Aorta (tissue), 5 donors: ENCODE measurements at places on chromosomes 2 and 18. TPM values are rescaled to one million over a fixed set of nuclear protein-coding genes. Genes with fewer than 3 reads are reported as not detected.

- H3K36me3 ChIP-seq, result no peaks in the 10 kb centered on the region
- no peaks in the 10 kb centered on the region for H3K4me1 ChIP-seq
- no peak overlapping the region for H3K4me3 ChIP-seq
- no peak overlapping the region for H3K27ac ChIP-seq
- no peaks in the 10 kb centered on the region for H3K27me3 ChIP-seq
Measured at GRCh38 chr2:179170901-179171300, 93.7 kb downstream of the SESTD1 start.

GRCh38 chr18:66990909-66991308, 387.0 kb upstream of the CDH19 start:
- DNase-seq, result no peak
- no peak overlapping the region for H3K27ac ChIP-seq
- H3K27me3 ChIP-seq, result no peaks in the 10 kb centered on the region
- H3K4me1 ChIP-seq, result no peaks in the 10 kb centered on the region
- H3K4me3 ChIP-seq, result no peak overlapping the region
- no peaks in the 10 kb centered on the region for H3K36me3 ChIP-seq

Gene ARHGAP25
- 21.1 TPM for total RNA-seq

GRCh38 chr2:67255933-67256615, 141.1 kb upstream of the ETAA1 start:
- H3K27me3 ChIP-seq, result no peaks in the 10 kb centered on the region
- H3K4me1 ChIP-seq, result no peaks in the 10 kb centered on the region
- H3K4me3 ChIP-seq, result no peak overlapping the region
- no peak overlapping the region for H3K27ac ChIP-seq

Gene LOXHD1
- total RNA-seq, result 1.0 TPM

GRCh38 chr2:19614066-19614465, 255.6 kb upstream of the OSR1 start:
- no peaks in the 10 kb centered on the region for H3K4me1 ChIP-seq
- H3K4me3 ChIP-seq, result no peak overlapping the region
- no peak for DNase-seq
- H3K27me3 ChIP-seq, result no peaks in the 10 kb centered on the region
- no peak overlapping the region for H3K27ac ChIP-seq

DNA sequence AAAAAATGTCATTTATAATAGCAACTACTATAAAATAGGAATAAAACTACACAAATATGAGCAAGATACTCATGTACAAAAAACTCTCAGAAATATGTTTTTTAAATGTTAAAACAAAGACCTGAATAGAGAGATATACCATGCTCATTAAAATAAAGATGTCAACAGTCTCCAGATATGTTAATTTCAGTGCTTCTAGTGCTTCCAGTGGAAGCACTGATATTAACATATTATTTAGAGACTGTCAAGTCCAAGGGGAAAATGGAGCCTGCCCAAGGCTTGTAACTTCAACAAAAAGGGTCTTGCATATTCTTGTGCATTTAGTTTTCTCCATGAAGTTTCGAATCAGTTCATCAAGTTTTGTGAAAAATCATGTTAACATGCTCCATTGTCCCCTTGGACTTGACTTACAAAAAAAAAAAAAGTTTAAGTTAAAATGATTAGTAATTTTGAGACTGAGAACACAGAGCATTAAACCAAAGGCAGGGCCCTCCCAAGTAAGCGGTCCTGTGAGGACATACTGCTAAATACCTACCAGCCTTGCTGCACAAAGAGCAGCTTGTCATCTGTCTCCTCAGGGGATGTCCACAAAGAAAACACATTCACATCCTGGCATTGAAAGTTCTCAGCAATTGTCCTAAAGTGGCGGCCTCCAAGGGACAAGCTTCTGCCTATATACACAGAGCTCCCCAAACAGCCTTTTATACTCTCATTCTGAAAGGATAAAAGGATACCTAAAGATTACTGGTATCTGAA, 501.9 kb upstream of the CHAC2 start:
- no peaks in the 10 kb centered on the region for H3K36me3 ChIP-seq
- DNase-seq, result no peak
- no peak overlapping the region for H3K4me3 ChIP-seq
- H3K27ac ChIP-seq, result no peak overlapping the region
- no peaks in the 10 kb centered on the region for H3K4me1 ChIP-seq
- H3K27me3 ChIP-seq, result no peaks in the 10 kb centered on the region

DNA sequence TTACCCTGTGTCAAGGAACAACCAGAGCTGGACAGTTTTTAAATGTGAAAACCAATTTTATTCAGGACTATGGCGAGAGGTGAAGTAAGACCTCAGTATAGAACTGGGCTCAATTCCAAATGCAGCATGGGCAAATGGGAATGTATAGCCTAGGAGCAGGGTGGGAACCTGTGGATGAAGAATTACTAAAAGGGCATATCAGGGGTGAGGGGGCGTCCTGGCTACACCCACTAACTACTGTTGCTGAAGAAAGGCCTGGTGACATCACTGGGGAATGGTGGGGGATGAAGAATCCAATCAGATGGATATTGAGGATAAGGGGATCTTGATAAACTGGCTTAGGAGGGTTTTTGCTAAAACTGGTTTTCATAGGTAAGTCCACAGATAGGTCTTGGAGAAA, 27.3 kb upstream of the IL37 start:
- H3K27ac ChIP-seq, result no peak overlapping the region
- no peaks in the 10 kb centered on the region for H3K27me3 ChIP-seq
- DNase-seq, result no peak
- H3K36me3 ChIP-seq, result no peaks in the 10 kb centered on the region
- no peak overlapping the region for H3K4me3 ChIP-seq

Gene IL37
- not detected for total RNA-seq

GRCh38 chr2:174266288-174266687, 18.0 kb upstream of the OLA1 start:
- no peak overlapping the region for H3K27ac ChIP-seq
- H3K27me3 ChIP-seq, result no peaks in the 10 kb centered on the region
- no peaks in the 10 kb centered on the region for H3K4me1 ChIP-seq
- no peak for DNase-seq
- H3K36me3 ChIP-seq, result no peaks in the 10 kb centered on the region

GRCh38 chr2:135076556-135076955, 24.5 kb downstream of the RAB3GAP1 start:
- no peak for DNase-seq
- no peak overlapping the region for H3K4me3 ChIP-seq
- peaks cover 2% of the 10 kb centered on the region for H3K4me1 ChIP-seq

Gene DNER
- 0.45 TPM for total RNA-seq

- no peak overlapping the region for H3K4me3 ChIP-seq
- no peaks in the 10 kb centered on the region for H3K4me1 ChIP-seq
- H3K36me3 ChIP-seq, result no peaks in the 10 kb centered on the region
- H3K27ac ChIP-seq, result no peak overlapping the region
Measured at GRCh38 chr18:5817816-5818215, 77.5 kb downstream of the TMEM200C start.

GRCh38 chr2:17263570-17263968, 254.7 kb downstream of the RAD51AP2 start:
- H3K4me3 ChIP-seq, result no peak overlapping the region
- no peaks in the 10 kb centered on the region for H3K27me3 ChIP-seq
- no peak overlapping the region for H3K27ac ChIP-seq
- DNase-seq, result no peak

DNA sequence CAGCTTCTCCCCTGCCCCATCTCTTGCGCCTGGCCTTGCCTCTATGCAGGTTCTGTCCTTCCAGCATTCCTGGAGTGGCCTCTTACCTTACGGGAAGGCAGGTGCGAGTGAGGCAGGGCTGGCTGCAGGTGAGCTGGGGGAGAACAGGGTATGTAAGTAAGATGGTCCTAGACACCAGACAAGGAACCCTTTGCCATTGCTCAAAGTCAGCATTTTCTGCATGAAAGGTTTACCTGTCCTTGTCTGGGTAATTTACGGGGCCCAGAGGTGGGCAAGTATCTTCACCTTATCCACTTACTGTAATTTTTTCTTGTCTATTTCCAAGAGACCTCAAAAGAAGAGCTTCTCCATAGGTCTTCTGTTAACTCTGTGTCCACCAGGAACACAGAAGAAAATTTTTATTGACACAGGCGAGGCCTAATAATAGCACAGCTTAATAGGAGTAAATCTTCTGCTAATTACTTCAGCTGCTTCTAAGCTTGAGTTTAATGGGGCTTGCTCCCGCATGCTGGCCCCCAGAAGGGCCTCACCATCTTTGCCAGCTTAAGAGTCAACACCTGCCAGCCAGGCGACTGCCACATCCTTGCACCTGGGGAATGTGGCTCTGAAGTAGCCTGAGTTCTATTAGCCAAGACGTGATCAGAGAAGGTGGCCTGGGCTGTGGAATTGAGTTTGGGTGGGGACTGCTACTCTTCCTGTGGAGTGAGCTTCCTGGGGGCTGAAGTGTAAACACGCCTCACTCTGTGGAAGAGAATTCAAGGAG, 27.1 kb downstream of the PCARE start:
- no peaks in the 10 kb centered on the region for H3K36me3 ChIP-seq
- no peak overlapping the region for H3K4me3 ChIP-seq
- no peaks in the 10 kb centered on the region for H3K4me1 ChIP-seq
- no peaks in the 10 kb centered on the region for H3K27me3 ChIP-seq
- no peak overlapping the region for H3K27ac ChIP-seq

- H3K4me3 ChIP-seq, result no peak overlapping the region
- no peak for DNase-seq
- no peaks in the 10 kb centered on the region for H3K4me1 ChIP-seq
- H3K36me3 ChIP-seq, result no peaks in the 10 kb centered on the region
- no peaks in the 10 kb centered on the region for H3K27me3 ChIP-seq
- no peak overlapping the region for H3K27ac ChIP-seq
Measured at GRCh38 chr2:234364661-234365060, 132.2 kb downstream of the ARL4C start.

DNA sequence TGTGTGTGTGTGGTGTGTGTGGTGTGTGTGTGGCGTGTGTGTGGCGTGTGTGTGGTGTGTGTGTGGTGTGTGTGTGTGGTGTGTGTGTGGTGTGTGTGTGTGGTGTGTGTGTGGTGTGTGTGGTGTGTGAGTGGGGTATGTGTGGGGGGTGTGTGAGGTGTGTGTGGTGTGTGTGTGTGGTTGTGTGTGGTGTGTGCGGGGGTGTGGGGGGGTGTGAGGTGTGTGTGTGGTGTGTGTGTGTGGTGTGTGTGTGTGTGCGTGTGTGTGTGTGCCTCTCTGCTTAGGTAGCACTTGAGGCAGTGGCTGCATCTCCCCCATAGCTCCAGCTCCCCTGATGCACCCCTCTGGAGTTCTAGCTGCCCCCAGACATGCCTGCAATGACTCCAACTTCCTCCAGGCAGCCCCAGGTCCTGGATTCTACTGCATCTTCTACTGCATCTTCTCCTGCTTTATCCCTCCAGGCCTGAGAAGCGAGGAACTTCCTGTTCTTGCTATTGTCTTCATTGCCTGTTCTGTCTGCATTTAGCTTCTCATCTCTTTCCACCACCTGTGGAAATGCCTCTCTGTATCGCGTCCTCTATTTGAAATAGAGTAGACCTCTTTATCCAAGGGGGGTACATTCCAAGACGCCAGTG, 22.2 kb upstream of the MLPH start:
- no peaks in the 10 kb centered on the region for H3K4me1 ChIP-seq
- no peaks in the 10 kb centered on the region for H3K27me3 ChIP-seq
- no peaks in the 10 kb centered on the region for H3K36me3 ChIP-seq
- H3K4me3 ChIP-seq, result no peak overlapping the region

Gene AQP4
- 0.30 TPM for total RNA-seq

GRCh38 chr2:105248316-105249070, 7.0 kb downstream of the GPR45 start:
- H3K27ac ChIP-seq, result no peak overlapping the region
- no peaks in the 10 kb centered on the region for H3K27me3 ChIP-seq
- no peak overlapping the region for H3K4me3 ChIP-seq
- H3K4me1 ChIP-seq, result no peaks in the 10 kb centered on the region

DNA sequence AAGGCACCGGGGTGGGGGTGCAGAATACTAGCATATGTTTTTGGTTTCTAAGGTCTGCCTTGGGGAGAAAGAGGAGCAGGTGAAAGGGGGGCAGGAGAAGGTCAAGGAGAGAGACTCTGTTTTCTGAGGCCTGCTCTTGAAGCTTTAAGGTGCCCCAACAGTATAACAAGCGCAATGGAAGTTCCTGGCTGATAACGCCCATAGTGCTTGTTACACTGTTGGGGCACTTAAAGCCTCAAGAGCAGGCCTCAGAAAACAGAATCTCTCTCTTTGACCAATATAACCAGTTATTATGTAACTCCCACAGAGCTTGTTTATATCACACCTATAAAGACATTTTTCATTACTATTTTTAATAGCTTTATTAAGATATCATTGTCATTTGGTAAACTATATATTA, 16.5 kb downstream of the OXER1 start:
- H3K4me3 ChIP-seq, result no peak overlapping the region
- H3K36me3 ChIP-seq, result peaks cover 2% of the 10 kb centered on the region
- DNase-seq, result no peak
- H3K27me3 ChIP-seq, result no peaks in the 10 kb centered on the region
- H3K4me1 ChIP-seq, result no peaks in the 10 kb centered on the region
- H3K27ac ChIP-seq, result no peak overlapping the region

- DNase-seq, result no peak
- peaks cover 2% of the 10 kb centered on the region for H3K4me1 ChIP-seq
- H3K27me3 ChIP-seq, result no peaks in the 10 kb centered on the region
Measured at GRCh38 chr18:35610089-35610488, 28.5 kb downstream of the GALNT1 start.
